ENCODE measurements at places on chromosomes 2 and 18.

DNA sequence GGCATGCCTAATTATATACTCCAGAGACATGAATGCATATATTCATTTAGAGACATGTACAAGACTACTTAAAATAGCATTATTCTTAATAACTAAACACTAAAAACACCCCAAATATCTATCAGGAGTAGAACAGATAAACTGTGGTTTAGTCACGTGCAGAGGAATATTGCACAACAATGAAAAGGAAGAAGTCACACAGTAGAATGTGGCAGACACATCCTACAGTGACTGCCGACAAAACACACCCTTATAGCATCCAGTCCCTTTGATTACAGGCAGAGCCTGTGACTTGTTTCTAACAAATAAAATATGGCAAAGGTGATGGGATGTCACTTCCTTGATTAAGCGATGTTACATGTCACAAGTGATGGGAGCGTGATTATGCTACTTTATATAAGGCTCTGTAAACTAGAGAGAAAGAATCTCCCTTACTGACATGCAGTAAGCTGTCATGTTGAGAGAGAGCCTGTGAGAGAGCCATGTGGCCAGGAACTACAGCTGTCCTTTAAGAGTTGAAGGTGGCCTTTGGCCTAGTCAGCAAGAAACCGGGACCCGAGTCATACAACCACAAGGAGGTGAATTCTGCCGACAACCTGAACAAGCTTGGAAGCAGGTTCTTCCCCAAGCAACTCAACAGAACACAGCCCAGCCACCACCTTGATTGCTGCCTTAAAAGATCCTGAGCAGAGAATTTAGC lies 39.1 kb upstream of the LGALSL start:
- no peak for DNase-seq

DNA sequence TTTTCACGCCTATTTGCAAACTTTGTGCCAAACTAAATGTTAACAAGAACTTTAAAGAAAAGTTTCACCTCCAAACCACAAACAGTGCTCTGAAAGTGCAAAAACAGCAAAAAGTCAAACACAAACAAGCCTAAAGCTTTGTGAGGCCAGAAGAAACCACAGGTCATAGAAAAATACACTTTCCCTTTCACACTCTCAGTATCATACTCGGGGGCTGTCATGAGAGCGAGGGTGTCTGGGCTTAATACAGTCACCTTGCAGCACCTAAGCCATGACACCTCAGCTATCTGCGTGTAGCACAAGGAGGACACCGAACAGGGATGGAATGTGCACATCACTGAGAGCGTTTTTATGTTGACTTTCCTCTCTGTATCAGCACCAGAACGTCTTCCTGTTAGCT lies 26.6 kb upstream of the SEH1L start:
- DNase-seq, result no peak

- no peak for DNase-seq
Measured at GRCh38 chr2:170486730-170487129, 228.4 kb upstream of the SP5 start.

DNA sequence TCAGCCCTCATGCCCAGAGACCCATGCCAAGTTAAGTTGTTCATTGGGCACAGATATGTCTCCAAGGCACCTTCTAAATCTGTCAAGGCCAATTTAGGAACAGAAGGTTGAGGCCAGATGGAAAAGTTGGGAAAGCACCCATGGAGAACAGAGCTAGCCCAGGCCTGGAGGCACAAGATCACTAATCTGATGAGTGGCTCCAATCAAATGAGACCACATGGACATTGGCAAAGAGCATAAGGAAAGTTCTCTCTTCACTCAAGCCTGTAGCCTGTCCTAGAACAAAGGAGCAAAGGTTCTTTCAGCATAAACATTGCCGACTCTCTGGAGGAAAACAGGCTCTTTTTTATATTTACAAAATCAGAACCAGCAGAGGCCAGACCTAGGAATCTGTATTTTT lies 154.8 kb downstream of the RNF152 start:
- DNase-seq, result no peak

- DNase-seq, result no peak
Measured at GRCh38 chr2:159737917-159738296, 25.6 kb downstream of the MARCHF7 start.

DNA sequence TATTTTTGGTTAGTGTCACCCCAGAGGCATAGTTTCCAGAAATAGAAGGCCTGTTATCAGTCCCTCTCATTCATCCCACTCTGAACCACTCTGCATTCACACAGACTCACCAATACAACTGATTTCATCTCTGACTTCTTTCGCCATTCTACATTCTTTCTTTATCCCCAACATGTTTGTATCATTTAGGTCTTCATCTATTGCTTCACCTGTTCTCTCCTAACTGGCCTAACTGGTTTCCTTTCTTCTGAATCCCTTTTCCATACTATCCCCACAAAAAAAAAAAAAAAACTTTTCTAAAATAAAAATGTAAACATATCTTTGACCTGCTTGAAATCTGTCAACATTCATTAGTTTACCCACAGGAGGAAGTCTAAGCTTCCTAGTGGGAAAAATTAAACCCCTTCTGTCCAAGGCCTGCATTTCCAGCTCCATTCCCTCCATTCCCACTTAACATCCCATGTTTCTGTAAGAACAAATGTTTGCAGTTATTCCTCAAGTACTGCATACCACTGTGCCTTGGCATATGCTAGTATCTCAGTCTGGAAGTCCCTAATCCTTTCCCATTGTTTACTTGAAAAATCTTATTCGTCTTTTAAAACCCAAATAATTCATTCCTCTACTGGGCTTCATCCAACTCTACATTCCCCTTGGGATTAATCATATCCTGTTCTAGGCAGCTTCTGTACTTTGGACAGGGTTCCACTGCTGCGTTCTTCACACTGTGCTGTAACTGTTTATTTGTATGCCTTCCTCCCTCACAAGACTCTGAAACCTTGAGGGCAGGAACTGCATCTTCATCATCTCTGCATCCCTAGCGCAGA lies 68.5 kb downstream of the FIGN start:
- peak; percentile 32 for DNase-seq

GRCh38 chr18:9858642-9859041 lies 27.1 kb upstream of the TXNDC2 start:
- DNase-seq, result no peak

- no peak for DNase-seq
Measured at GRCh38 chr2:71614976-71615766, 161.8 kb downstream of the DYSF start.

- DNase-seq, result no peak
Measured at GRCh38 chr18:75363446-75364225, 63.9 kb downstream of the SMIM21 start.

DNA sequence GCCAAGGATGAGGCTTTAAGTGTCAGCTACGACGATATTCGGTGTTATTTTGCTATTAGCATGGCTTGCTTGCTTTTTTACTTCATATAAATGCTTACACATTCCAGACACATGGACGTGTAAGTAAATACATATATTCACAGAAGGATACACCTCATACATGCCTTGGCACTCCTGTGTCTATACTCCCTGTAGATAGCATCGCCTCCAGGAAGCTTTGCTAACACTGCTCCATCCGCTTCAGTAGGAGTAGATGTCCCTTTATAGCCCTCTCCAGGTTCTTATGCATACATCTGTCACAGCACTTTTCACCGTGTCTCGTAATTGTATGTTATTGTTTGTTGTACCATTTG lies 27.5 kb upstream of the KCTD1 start:
- DNase-seq, result no peak

- DNase-seq, result no peak
Measured at GRCh38 chr2:179247318-179248023, 17.2 kb downstream of the SESTD1 start.

DNA sequence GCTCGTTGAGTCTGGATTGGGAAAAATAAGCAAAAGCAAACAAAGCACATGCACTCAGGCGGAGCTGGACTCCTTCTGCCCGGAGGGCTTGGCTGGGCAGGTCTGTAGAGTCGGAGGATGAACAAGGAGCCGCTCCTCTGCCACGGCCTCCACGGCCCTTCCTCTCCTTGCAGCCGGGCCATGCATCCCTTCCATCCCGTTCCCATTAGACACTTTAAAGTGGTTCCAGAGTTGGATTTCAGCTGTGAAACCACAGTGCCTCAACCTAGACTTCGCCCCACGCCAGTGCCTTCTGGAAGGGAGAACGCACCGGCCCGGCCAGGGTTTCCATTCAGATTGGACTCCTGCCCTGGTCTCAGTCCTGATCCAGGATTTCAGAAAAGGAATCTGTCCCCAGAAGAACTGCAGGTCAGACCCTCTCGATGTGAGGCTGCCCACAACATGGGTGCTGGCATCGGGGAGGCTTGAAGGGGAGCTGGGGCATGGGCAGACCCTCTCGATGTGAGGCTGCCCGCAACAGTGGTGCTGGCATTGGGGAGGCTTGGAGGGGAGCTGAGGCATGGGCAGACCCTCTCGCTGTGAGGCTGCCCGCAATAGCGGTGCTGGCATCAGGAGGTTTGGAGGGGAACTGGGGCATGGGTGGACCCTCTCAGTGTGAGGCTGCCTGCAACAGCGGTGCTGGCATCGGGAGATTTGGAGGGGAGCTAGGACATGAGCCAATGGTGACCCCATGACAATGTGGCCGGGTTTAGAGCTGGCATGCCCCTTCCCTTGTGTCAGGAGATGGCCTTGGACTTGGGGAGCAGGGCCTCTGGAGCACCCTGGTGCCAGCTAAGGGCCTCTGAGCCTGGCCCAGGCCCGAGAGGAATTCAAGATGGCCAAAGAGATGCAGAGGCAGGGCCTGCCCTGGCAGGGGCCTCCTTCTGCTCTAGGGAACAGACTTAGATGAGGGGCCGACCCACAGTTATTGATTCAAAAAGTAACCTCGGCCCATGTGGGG lies 304.5 kb downstream of the NDUFA10 start:
- DNase-seq, result no peak

- DNase-seq, result peak; percentile 67
Measured at GRCh38 chr2:62287899-62288880, 92.3 kb downstream of the B3GNT2 start.

DNA sequence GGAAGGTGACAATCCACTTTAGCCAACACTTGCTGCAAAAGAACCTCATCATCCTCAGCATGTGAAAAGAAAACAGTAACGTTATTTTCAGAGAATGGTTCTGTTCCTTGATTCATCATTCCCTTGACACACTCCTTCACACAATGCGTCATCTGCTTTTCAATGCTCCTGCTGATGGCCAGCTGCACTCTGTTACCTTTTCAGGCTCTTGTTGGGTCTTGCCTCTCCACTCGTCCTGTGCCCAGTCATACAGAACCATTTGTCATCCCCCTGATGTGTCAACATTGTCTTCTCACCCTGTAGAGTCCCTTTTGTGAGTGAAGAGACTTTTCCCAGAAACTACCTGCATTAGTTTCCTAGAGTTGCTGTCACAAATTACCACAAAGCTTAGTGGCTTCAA lies 12.2 kb upstream of the DTNA start:
- DNase-seq, result no peak

DNA sequence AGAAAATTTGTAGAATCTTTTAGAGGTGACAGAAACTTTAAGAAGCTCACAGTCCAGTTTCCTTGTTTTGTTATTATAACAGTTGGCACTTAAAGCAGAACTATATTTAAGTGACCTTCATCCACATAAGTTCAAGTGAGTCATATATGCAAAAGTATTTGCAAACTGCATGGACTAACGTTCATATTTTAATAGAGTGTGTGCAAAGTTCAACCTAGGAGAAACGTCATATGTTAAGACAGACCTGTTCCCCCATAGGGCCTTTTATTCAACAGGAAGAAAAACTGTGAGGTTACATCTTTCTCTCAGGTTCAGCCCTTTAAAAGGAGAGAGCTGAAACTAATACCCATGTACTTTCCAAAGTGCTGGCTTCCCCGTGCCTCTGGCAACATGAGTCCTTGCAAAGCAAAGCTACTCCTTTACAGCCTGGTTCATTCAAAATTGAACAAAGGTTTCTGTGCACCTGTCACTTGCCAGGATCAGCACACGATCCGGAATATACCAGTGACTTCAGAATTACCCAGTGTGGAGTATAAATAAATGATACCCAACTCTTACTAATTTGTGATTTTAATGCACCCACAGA lies 280.0 kb upstream of the RAB12 start:
- DNase-seq, result peak; percentile 9

GRCh38 chr2:119821266-119821665 lies 61.5 kb downstream of the PTPN4 start:
- no peak for DNase-seq

DNA sequence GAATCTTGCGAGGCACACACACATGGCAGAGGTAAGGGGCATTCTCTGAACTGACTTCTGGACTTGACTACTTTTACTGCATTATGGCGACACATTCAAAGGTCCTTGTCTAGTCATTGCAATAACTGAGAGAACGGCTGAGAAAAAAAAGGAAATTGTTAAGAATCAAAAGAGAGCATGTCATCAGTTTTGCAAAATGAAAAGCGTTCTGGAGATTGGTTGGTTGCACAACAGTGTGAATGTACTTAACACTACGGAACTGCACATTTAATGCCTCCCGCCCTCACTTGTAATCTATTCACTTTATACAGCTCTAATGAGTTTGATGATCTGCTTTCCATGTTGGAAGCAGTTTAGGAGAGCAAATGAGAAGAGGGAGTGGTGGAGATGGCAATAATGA lies 68.5 kb upstream of the NFU1 start:
- DNase-seq, result no peak

Data from H54 (cell line).